Thyroid gland (tissue), 4 donors: ENCODE measurements at places on chromosomes 7 and 10. TPM values are rescaled to one million over a fixed set of nuclear protein-coding genes. Genes with fewer than 3 reads are reported as not detected.

Gene LAMTOR4
- 69.7 TPM for total RNA-seq

Gene TMEM236
- 0.21 TPM for total RNA-seq

Gene LGI1
- not detected for total RNA-seq

Gene IL15RA
- 10.6 TPM for total RNA-seq

Gene LRRC18
- not detected for total RNA-seq

Gene SPDYE9
- total RNA-seq: not detected

Gene GNAI1
- total RNA-seq: 32.1 TPM

GRCh38 chr7:32164341-32164996 lies 94.3 kb upstream of the PDE1C start:
- H3K27ac ChIP-seq: no peak overlapping the region
- H3K4me3 ChIP-seq: no peak overlapping the region
- no peaks in the 10 kb centered on the region for H3K4me1 ChIP-seq
- DNase-seq: no peak
- H3K27me3 ChIP-seq: no peaks in the 10 kb centered on the region

- H3K27ac ChIP-seq: no peak overlapping the region
- no peaks in the 10 kb centered on the region for H3K4me1 ChIP-seq
- no peaks in the 10 kb centered on the region for H3K27me3 ChIP-seq
- no peaks in the 10 kb centered on the region for H3K36me3 ChIP-seq
- H3K4me3 ChIP-seq: no peak overlapping the region
- no peak for DNase-seq
Measured at GRCh38 chr7:63114371-63114985, 884.2 kb upstream of the ZNF722 start.

- no peaks in the 10 kb centered on the region for H3K27me3 ChIP-seq
- H3K27ac ChIP-seq: no peak overlapping the region
- peaks cover 40% of the 10 kb centered on the region for H3K4me1 ChIP-seq
- H3K4me3 ChIP-seq: no peak overlapping the region
- H3K36me3 ChIP-seq: no peaks in the 10 kb centered on the region
Measured at GRCh38 chr10:78983608-78984007, 85.2 kb upstream of the ZMIZ1 start.

DNA sequence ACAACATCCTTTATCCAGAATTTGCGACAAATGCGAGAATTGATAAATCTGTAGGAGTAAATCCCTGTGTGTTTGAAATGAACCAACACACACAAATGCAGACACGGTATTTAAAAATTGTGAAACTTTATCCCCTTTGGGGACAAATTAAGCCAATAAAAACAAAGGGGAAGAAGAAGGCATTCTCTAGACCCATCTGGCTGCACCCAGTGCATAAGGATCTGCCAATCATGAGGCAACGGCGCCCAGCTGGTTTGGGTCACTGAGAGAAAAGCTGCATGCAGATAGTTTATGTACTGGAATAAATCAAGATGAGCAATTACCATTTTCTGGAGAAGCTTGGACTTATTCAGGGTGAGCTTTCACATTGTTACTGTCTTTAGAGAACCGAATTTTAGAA lies 45.7 kb downstream of the VAX1 start:
- no peaks in the 10 kb centered on the region for H3K27me3 ChIP-seq
- no peaks in the 10 kb centered on the region for H3K4me1 ChIP-seq
- no peak overlapping the region for H3K27ac ChIP-seq
- H3K36me3 ChIP-seq: no peaks in the 10 kb centered on the region

- no peak for DNase-seq
- H3K4me3 ChIP-seq: no peak overlapping the region
- H3K27ac ChIP-seq: no peak overlapping the region
- no peaks in the 10 kb centered on the region for H3K4me1 ChIP-seq
- no peaks in the 10 kb centered on the region for H3K27me3 ChIP-seq
Measured at GRCh38 chr7:131574741-131575140, 18.3 kb upstream of the PODXL start.

DNA sequence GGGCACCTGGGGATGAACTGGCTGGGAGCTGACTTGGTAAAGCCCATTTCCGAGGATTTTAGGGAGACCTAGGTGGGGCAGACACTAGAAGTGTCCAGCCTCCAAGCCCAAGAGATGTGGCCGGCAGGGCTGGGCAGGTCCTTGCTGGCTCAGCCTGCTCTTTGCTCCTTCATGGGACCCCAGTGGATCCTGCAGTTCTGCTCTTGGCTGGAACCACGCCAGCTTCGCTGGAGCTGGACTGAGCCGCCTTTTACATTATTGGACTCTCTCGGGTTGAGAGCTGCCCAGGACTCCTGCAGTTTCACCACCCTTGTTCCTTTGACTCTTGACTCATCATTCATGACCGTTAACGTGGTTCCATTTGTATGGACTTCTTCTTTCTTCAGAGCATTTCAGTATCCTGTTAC lies 5.7 kb downstream of the PPIF start:
- no peaks in the 10 kb centered on the region for H3K27me3 ChIP-seq
- H3K27ac ChIP-seq: no peak overlapping the region
- no peak overlapping the region for H3K4me3 ChIP-seq
- peaks cover 42% of the 10 kb centered on the region for H3K36me3 ChIP-seq

DNA sequence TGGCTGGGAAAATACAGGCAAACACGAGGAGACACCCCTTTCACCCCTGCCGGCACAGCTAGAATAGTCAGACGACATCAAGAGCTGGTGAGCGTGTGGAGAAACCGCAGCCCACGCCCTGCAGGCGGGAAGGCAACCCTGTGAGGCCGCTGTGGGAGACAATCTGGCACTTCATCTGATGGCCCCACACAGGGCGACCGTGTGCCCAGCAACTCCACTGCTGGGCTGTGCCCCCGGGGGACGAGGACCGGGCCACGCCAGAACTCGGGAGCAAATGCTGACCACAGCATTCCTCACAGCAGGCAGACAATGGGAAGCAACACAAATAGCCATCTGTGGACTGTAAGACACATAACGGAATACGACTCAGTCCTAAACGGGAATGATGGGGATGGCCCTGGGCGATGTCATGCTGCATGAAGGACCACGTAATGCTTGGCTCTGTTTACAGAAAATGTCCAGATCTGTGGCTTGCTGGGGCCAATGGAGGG lies 58.9 kb downstream of the CFAP46 start:
- H3K4me3 ChIP-seq: no peak overlapping the region
- H3K27me3 ChIP-seq: no peaks in the 10 kb centered on the region
- DNase-seq: peak; percentile 1
- H3K27ac ChIP-seq: no peak overlapping the region
- H3K4me1 ChIP-seq: no peaks in the 10 kb centered on the region
- H3K36me3 ChIP-seq: no peaks in the 10 kb centered on the region

- H3K36me3 ChIP-seq: no peaks in the 10 kb centered on the region
- H3K4me1 ChIP-seq: no peaks in the 10 kb centered on the region
- H3K27me3 ChIP-seq: no peaks in the 10 kb centered on the region
Measured at GRCh38 chr7:127619681-127620405, 1.9 kb upstream of the PAX4 start.

DNA sequence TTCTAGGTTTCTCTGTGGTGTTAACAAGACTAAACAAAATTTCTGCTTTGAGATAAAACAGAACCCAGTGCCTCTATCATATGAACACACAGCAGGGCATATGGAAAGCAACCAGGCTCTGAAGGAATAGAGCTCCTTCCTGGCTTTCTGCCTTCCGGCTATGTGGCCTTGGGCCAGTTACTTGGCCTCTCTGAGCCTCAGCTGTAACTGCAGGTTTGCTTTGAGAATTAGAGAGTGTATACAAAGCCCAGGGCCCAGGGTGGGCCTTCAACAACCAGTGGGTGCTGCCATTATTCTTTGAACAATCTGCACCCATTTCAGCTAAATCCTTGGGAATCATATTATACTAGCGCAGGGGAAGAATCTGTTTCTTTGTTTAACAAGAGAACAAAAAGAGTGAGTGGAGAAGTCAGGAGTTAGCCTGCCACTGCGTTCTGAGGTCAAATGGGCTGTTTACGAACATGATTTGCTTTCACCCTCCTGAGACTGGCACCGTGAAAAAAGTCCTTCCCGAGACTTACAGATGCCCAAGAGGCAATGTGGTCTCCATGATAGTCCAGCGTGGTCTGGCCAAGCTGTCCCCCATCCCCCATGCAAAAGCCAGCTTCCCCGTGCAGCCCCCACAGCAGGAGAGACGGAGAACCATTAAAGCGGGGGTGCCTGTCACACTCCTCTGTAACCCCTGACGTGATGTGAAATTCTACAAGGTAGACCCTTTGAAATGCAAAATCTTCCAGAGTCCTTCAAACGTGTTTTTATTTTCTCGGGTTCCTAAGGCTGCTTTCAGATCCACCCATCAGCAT lies 4.9 kb downstream of the FAM53B start:
- no peak overlapping the region for H3K4me3 ChIP-seq
- H3K27ac ChIP-seq: peak overlapping the region; percentile 89
- H3K27me3 ChIP-seq: no peaks in the 10 kb centered on the region
- DNase-seq: no peak
- no peaks in the 10 kb centered on the region for H3K36me3 ChIP-seq

GRCh38 chr10:19704544-19704943 lies 111.7 kb upstream of the PLXDC2 start:
- H3K27ac ChIP-seq: no peak overlapping the region
- H3K4me1 ChIP-seq: no peaks in the 10 kb centered on the region
- H3K4me3 ChIP-seq: no peak overlapping the region
- H3K27me3 ChIP-seq: no peaks in the 10 kb centered on the region
- no peak for DNase-seq
- no peaks in the 10 kb centered on the region for H3K36me3 ChIP-seq

DNA sequence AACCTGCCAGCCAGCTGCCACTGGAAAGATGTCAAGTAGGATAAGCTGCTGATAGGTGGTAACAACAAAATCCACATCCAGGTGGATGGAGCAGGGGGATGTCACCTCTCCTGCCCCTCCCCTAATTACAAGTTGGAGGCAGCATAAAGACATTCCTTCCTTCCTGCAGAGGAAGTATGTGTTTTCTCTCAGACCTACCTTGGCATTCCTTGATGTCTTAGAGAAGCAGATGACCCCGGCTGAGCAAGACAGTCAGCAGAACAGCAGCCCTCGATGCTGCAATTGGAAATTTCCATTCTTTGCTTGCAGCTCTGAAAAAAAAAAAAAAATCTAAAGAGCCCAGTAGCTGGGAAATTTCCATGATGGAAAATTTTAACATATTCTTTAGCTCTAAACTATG lies 137.5 kb upstream of the MKLN1 start:
- H3K36me3 ChIP-seq: no peaks in the 10 kb centered on the region
- peak; percentile 33 for DNase-seq
- peak overlapping the region; percentile 42 for H3K27ac ChIP-seq
- no peak overlapping the region for H3K4me3 ChIP-seq
- H3K27me3 ChIP-seq: no peaks in the 10 kb centered on the region

DNA sequence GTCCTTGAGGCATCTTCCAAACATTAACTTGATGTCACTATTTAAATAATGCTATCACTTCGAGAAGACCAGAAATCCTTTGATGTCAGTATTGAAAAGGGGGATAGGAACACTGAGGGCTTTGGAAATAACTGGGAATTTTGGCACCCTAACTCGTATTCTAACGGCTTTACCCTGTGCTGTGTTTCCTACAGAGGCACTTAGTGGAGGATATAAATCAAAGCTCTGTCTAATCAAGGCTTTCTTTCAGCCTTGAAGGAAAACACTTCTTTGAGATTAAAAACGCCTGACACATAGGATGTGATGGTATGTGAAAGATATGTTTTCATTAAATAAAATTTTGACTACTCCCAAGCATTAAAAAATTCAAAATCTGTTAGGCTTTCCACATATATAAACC lies 62.3 kb downstream of the CREB5 start:
- H3K27me3 ChIP-seq: no peaks in the 10 kb centered on the region
- H3K4me3 ChIP-seq: no peak overlapping the region
- no peaks in the 10 kb centered on the region for H3K36me3 ChIP-seq
- DNase-seq: no peak
- H3K4me1 ChIP-seq: peaks cover 8% of the 10 kb centered on the region
- H3K27ac ChIP-seq: no peak overlapping the region

- peak; percentile 14 for DNase-seq
- no peak overlapping the region for H3K4me3 ChIP-seq
- H3K27me3 ChIP-seq: no peaks in the 10 kb centered on the region
- no peaks in the 10 kb centered on the region for H3K36me3 ChIP-seq
- no peaks in the 10 kb centered on the region for H3K4me1 ChIP-seq
- H3K27ac ChIP-seq: no peak overlapping the region
Measured at GRCh38 chr7:81036057-81036456, 117.2 kb upstream of the SEMA3C start.

DNA sequence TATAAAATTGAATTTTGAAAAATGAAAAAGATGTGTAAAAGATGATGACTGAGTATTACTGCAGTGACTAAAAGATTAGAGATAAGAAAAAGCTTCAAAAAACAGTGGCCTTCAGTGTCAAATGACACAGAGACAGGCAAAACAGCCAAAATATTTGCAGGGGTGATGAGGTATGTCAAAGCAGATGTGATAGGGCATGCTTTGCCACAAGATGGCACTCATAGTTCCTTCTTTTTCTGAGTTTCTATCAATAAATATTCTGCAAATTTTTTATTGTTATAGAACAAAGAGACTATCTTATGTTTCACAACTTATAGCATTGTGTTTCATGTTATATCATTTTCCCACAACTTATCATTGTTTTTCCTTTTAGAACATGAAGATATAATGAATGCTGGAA lies 344.1 kb upstream of the HPS1 start:
- no peaks in the 10 kb centered on the region for H3K27me3 ChIP-seq
- no peak for DNase-seq
- no peak overlapping the region for H3K27ac ChIP-seq
